ENCODE measurements at places on chromosomes 11 and 22.

DNA sequence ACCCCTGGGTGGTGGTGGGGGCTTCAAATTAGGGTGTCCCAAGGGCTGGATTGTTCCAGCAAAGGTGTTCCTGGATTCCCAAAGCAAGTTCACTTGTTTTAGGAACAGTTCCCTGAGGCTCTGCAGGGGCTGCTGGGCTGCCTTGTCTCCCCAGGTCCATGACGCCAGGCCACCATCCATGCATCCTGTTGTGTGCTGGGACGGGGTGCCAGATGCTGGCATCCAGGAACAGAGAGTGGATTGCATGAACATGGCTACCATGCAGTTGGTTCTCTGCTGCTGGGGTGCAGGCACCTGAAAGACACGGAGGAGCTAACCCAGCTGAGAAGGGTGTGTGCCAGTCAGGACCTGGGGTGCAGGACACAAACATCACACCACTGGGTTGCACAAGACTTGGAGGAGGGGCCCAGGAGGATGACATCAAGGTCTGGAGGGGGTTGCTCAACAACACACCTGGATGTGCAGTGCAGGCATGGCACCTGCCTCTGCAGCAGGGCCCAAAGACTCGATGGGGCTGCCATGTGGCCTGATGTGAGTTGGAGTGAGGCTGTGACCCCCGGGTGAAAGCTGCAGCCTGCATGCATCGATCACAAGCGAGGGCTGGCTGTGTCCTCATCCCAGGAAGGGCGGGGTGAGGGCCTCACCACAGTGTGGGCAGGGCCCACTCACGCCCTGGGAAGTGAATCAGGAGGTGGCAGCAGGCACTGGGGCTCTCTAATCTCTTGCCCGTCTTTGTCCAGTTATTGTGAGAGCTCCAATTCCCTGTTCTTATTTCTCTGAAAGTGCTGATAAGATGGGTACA lies 74.0 kb upstream of the CLDN5 start:
- no peak for DNase-seq

GRCh38 chr11:64239662-64240434 lies 1.0 kb upstream of the FKBP2 start:
- no peak for DNase-seq

GRCh38 chr11:74581954-74582547 lies 10.3 kb upstream of the POLD3 start:
- DNase-seq: no peak

DNA sequence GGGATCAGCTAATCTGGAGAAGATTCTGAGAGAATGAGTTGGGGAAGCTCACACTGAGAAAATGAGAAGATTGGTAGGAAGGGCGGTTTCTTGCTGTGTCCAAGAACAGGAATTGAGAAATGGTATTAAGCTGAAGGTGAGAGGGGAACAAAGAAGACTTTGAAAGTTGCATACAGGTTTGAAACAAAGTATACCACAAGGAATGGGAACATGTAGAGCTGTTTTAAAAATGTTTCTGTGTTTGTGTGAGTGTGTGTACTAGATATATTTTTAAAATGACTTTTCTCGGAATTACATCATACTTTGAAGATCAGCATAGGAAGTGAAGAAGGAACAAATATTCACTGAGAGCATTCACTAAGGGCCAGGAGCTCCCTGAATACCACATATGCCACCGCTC lies 24.4 kb upstream of the IZUMO1R start:
- no peak for DNase-seq

- DNase-seq: no peak
These were observed 103.5 kb downstream of the C11orf58 start for GRCh38 chr11:16841984-16842383.

- no peak for DNase-seq
These were observed 20.5 kb downstream of the TST start for GRCh38 chr22:36998620-36999351.

DNA sequence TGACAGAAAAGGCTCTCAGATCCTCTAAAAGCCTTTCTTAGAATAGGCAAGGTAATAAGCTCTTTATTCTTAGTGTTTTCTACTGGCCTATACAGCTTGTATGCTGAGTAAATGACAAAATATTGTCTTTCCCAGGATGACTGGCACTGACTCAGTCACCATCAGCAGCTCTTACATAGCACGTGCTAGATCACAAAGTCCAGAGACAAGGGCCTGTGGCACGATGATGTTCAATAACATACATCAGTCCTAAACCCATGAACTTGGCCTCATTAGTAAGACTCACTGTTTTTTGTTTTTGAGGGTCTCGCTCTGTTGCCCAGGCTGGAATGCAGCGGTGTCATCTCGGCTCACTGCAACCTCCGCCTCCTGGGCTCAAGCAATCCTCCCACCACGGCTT lies 42.7 kb downstream of the CELF1 start:
- DNase-seq: peak; percentile 15

GRCh38 chr11:58963551-58964104 lies 24.3 kb downstream of the GLYATL1 start:
- DNase-seq: no peak

- no peak for DNase-seq
These were observed 1297.8 kb downstream of the TBC1D22A start for GRCh38 chr22:48060266-48060665.

- DNase-seq: no peak
These were observed 142.8 kb downstream of the CTTN start for GRCh38 chr11:70541176-70541575.

DNA sequence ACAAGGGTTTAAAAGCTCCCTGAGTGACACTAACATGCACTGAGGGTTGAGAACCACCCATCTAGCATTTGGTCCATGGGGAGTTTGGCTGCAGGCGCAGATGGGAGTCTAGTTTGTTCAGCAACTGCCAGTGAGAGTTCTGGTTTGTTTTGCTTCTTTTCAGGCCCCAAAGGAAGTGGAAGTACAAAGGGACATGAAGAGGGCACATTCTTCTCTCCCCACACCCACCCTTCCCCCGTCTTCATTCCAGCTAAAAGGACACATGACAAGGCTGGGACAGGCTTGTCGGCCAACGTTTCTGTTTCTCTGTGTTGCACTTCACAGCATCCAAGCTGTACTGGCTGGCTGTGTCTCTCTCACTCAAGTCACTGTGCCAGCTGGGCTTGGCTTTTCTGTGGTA lies 8.2 kb upstream of the ENDOD1 start:
- no peak for DNase-seq

- no peak for DNase-seq
These were observed 56.1 kb upstream of the GLYATL1B start for GRCh38 chr11:59030037-59030436.

DNA sequence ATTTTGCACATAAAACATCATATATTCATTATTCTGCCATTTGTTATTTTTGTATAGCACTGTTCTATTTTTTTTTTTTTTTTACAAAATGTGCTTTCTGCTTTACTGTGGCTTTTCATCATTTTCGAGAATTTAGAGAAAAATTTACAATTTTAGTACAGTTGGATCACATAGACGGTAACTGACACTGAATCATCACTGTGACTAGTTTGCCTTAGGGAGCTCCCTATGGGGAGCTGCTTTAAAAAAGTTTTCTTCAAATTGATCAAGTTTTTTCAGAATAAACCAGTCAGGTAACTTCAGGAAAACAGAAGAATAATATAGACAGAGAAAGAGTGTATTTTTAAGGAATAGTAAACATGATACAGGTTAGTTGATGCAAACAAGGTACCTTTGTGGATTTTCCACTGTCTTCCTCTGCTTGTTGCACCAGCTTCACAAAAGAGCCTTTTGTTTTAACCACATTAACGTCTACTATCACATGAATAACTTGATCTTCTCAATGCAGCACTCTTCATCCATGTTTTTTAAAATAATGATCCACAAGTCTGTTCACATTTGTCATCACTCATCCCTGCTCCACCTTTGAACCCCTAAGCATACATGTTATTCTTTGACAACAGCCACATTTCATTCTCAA lies 327.0 kb downstream of the DYNC2H1 start:
- DNase-seq: no peak

DNA sequence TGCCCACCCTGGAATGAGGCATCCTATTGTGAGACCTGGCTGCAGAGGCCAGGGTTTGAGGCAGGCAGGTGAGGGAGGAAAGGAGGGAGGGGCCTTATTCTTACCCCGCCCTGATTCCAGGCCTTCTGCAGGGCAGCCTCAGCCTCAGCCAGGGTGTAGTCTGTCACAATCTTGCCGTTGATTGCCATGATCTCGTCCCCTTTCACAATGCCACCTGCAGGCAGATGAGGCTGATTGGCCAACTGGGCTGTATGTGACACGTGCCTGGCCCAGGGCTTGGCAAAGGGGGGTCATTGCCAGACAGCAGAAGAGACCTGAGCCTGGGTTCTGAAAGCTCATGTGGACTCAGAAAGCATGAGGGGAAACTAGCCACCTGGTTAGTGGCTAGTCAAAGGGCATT lies 21.4 kb upstream of the ABCC8 start:
- no peak for DNase-seq

DNA sequence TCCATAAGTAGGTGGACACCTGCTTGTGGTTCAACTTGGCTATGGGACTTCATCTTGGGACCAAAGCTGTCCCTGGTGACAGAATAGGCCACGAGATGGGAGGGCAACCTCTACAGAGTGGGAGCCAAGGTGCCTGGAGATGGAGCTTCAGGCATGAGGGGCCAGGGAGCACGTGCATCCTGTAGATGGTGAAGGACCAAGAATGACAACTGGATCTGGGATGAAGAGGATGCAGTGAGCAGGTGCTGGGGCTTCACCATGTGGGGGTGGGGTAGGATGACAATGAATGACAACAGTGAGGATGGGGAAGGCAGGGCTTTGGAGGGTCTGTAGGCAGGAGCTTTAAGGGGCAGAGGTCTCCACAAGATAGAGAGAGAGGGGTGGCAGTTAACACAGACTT lies 372.0 kb upstream of the B3GAT1 start:
- no peak for DNase-seq

DNA sequence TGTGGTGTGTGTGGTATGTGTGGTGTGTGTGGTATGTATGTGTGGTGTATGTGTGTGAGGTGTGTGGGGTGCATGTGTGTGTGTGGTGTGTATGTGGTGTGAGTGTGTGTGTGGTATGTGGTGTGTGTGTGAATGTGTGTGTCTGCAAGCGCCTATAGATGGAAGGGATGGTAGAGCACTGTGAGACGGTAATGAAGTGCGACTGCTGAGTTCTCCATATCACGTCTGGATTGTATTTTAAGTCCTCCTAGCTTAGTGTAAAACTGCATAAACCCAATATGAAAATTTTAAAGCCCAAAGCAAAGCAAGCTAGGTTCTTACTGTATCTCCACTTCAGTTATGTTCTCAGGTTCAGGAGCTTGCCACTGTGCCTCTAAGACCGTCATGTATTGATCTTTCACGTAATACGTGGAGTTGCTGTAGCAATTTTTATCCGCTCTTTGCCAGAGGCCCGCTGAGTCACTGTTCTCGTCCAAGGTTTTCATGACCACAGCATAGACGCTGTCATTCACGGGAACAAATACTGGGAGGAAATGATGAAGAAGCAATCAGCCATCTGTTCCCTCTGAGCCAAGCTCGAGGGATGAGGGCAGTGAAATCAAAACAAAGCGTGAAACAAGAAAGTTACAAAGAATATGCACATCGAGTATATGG lies 5.5 kb downstream of the PLET1 start:
- no peak for DNase-seq

- no peak for DNase-seq
These were observed 6.4 kb downstream of the MMP11 start for GRCh38 chr22:23779083-23779482.

GRCh38 chr11:15863411-15863810 lies 492.9 kb downstream of the SOX6 start:
- no peak for DNase-seq

GRCh38 chr22:33051960-33052839 lies 6.0 kb downstream of the SYN3 start:
- DNase-seq: no peak

DNA sequence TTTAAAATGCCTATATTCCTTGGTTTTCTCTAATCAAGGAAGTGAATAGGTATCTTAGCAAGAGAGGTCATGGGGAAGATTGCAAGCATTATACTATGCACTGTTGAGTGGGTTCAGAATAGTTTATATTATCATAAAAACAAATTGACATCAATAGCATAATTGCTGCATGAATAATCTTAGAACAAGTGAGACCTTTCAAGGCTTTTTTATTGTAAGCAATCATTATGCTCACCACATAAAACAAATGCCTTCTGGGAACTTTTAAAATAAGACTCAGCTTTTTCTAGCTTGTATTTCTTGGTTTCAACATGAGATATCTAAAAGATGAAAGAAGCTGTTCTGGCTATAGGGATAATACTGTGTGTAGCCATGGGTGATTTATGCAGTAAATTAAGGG lies 135.6 kb upstream of the ZC3H12C start:
- DNase-seq: no peak

DNA sequence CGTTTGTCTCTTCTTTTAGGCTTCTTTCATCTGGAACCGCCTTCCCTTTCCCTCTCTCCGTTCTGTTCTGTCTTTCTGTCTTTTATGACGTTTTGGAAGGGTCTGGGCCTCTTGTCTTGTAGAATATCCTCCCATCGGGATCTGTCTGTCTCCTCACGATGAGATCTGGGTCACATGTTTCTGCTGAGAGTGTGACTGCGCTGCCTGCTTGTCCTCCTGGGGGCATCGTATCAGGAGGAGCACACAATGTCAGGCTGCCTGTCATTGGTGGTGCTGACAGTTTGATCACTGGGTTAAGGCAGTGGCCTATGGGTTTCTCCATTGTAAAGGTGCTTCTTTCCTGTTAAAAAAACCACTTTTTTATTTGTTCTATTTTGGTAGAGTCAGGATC lies 60.4 kb upstream of the PARVG start:
- no peak for DNase-seq

GRCh38 chr22:47445716-47446290 lies 683.4 kb downstream of the TBC1D22A start:
- DNase-seq: no peak

- no peak for DNase-seq
These were observed 638 bp downstream of the PARVA start for GRCh38 chr11:12377824-12378593.

- DNase-seq: no peak
These were observed 127.9 kb upstream of the MTMR2 start for GRCh38 chr11:96051820-96052219.

- DNase-seq: no peak
These were observed 51.9 kb upstream of the WT1 start for GRCh38 chr11:32487270-32487669.

- DNase-seq: no peak
These were observed 531 bp upstream of the SOX6 start for GRCh38 chr11:16356761-16357393.

DNA sequence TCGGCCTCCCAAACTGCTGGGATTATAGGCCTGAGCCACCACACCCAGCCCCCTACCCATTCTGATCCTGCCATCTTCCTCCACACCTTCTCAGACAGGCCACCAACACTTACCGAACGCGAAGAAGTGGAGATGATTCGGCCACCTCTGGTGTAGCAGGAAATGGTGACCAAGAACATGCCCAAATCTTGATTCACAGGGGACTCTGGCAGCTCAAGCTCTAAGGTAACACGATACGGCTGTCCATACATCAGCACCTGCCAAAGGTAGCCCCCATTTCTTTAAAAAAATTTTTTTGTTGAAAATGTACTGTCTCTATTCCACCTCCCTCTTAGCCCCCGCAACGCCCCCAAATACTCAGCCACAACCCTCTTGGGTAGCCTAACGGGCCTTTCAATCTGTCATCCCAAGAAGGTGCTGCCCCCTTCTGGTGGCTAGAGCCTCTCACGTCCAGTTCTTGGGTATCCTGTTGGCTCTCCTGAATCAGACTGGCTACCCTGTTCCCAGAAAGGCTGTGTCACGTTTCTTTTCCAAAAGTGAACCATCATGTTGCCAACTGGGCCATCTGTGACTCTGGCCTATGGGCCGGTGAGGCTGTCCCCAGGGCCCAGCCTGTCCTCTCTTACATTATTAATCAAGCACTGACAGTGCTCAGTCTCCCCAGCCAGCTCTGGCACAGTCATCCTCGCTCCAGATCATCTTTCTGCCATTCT lies 5.3 kb upstream of the LRRN4CL start:
- peak; percentile 77 for DNase-seq

GRCh38 chr11:45092901-45093760 lies 53.3 kb upstream of the PRDM11 start:
- DNase-seq: peak; percentile 49
